ENCODE measurements at places on chromosomes 11 and 22.
A peak's percentile ranks its signal among the peaks of the same experiment; 100 is the strongest.

DNA sequence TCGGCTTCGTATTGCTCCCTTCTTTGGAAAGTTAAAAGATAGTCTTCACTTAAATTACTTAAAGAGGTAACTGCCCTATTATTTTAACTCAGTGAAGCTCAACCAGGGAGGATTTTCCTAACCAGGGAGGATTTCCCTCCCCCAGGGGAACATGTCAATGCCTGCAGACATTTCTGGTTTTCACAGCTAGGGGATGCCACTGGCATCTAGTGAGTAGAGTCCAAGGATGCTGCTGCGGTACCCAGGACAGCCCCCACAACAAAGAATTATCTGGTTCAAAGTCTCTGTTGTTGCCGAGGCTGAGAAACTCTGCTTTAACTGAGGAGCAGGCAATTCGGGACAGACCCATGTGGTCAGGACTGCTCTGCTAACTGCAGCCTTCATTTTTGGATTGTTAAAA is 82.2 kb downstream of the DEPDC5 start:
- no peak for DNase-seq

GRCh38 chr11:126919147-126919823 is 81.3 kb downstream of the KIRREL3 start:
- DNase-seq = no peak

DNA sequence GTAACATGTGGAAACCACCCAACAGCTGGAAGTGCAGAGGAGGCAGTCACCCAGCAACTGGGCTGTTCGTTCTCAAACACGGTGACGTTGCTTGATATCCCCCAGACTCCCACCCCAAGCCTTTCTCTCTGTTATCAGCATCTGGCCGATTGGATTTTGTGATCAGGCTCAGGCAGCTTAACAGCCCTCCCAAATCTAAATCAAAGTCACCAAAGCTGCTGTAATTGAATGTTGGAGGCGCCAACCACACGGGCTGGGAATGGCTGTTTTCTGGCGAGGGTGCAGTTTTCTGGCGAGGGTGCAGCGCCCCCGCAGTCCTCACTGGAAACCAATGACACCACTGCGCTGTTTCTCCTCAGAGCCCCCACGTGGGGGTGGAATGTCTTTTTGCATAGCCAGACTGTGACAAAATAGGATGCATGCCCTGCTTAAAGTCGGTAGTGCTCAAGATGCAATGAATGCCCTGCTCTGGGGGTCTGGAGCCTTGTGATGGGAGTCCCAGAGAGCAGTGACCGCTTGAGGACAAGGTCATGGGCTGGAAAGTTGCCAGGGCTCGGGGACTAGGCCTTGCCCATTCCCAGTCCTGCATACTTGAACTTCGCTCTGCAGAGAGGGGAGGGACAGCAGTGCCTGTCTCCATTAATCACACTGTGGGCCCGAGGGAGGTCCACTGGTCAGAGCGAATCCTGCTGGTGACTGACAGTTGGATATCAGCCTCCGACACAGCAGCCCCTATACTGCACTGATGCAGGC is 105.3 kb downstream of the MORC2 start:
- no peak for DNase-seq

DNA sequence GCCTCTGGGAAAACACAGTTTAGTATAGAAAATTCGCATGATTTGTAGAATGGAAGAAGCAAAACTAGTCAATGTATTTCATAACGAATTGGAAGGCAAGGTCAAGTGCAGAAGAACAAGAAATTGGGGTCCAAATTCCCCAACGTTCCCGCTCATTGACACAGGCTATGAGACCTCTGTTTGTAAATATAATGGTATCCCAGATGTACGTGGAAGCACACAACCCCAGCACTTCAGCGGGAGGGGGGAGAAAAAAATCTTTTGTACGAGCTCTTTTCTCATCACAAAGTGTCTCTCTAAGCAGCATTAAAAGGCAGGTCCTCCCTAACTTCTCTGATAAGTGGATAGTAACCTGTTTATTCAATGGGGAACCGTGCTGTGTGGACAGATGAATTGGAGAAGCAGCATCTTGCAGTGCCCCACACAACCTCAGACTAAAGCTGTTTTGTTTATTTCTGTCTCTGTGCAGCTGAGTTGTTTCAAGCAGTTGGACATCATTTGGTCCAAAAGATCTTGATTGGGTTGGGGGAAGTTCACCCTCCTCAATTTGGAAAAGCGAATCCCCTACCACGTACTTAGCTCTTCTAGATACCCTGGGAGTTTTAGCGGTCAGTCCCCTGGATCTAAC is 1.1 kb upstream of the GAB2 start:
- DNase-seq = no peak

DNA sequence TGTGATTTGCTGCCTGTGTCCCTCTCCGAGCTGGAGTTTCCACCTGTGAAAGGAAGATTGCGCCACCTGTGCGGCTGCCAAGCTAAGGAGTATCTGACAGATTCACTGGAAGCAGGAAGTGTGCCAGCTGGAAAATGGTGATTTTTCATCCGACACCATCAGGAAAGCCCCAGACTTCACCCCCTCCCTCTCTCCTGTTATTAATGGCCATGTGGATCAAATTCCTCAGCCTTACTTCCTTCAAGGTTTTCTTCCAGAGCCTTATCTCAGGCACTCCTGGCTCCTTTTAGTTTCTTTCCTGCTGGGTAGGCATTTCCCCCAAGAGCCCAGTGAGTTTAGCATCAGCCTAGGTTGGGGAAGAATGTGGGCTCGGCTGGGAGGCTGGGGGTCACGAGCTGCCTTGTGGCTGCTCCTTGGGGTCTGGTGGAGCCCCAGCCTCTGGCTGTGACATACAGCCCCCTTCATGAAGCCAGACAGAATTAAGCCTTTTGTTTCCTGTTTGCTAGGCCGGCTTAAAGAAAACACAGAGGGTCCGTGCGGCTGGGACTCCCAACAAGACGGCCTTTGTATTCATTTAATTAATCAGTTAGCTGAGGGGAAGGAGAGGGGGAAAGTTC is 37.1 kb downstream of the PKNOX2 start:
- DNase-seq = peak; percentile 74

DNA sequence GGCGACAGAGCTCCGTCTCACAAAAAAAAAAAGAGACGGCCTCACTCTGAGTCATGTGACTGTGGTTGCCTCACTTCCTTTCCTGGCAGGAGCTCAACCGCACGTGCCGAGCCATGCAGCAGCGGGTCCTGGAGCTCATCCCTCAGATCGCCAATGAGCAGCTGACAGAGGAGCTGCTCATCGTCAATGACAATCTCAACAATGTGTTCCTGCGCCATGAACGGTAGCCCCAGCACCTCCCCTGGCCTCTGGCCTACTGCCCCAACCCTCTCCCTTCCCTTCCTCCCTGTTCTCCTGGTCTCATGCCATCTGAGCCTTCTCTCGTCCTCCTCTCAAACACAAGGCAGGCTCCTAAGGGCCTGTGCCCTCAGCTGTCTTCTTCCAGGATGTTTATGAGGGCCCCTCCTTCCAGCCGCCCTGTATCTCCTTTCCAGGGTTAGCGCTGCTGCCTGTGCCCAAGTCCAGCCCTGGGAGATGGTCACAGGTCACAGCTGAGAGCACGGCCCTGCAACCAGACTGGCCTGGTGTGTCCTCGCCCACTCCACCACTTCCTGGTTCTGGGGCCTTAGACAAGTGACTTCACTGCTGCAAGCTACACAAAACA is 30.7 kb downstream of the TOM1 start:
- DNase-seq = no peak

- no peak for DNase-seq
These were observed 44.2 kb upstream of the WEE1 start for GRCh38 chr11:9529334-9529650.

GRCh38 chr11:61724437-61724836 is 28.0 kb upstream of the MYRF start:
- no peak for DNase-seq

DNA sequence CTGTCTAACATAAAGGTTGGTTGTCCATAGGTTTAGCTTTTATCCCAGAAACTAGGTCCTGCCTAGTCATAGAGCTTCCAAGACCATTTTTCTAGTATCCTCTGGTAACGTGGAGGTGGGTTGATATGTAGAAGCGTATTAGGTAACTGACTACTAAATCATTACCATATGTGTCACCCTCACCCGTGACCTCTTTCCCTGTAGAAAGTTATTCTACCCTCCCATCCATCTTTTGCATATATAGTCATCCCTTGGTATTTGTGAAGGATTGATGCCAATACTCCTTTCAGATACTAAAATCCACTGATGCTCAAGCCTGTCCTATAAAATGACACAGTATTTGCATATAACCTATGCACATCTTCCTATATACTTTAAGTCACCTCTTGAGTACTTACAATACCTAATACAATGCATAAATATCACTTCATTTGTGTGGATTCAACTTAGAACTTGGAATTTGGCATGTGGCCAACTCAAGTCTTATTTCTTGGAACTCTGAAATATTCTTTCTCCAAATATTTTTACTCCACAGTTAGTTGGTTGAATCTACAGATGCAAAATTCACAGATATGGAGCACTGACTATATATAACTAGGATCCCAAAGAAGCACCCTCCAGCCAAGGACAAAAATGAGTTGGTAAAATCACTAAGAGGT is 497.0 kb upstream of the TENM4 start:
- DNase-seq = peak; percentile 75

DNA sequence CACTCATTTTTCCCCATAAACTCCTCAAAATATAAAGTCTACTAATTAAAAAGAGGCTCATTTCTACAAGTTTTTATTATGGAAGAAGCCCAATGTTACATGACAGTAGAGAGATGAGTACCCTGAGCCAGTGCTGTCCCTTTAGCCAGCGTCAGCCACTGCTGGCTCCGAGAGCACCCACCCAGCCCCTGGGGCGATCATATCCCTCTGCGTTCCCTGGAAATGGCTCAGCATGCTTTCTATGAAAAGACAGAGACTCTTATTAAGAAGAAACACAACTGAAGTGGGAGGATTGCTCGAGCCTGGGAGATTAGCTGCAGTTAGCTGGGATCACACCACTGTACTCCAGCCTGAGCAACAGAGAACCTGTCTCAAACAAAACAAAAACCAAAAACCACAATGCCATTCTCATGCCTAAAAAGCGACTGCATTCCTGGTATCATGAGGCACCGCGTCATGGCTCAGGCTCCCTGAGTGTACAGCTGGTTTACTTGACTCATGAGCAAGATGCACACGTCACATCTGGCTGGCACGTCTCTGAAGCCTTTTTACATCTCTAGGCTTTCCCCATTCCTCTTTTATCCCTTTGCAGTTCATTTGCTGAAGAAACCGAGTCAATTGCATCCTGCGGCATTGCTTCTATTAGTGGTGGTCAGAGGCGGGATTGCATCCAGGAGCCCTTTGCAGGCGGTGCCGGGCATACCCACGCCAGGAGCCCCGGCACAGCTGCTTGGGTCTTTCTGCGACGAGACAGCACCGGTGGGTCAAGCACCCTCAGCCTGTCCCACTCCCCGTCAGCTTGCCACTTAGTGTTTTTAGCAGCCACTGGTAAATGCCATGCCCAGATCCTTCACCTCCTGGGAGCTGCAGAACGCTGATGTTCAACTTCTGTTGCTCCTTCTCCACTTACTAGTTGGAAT is 119.9 kb downstream of the CTTN start:
- DNase-seq = peak; percentile 15

- DNase-seq = peak; percentile 83
These were observed 67.9 kb downstream of the YAP1 start for GRCh38 chr11:102177974-102178631.

GRCh38 chr22:37316875-37317371 is 34.6 kb downstream of the CYTH4 start:
- peak; percentile 66 for DNase-seq

DNA sequence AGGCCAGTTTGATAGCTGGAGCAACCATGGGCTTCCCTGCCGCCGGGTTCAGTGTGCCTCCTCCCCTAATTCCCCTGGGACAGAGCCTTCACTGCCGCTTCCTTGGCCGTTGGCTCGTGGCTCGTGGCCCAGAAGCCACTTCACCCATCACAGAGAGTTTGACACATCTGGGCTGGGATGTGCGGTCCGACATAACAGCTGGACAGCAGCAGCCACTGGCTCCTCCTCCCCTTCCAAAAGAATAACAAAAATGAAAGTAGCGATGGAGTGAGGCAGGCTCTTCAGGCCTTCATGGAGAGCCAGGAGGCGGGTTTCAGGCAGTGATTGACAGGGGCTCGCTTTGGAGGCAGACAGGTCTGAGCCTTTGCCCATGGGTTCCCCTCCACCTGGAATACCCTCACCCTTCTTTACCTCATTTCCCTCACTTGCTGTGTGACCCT is 8.2 kb downstream of the CREB3L1 start:
- DNase-seq = no peak

- no peak for DNase-seq
These were observed 5.5 kb downstream of the HRAS start for GRCh38 chr11:529728-530411.

- no peak for DNase-seq
These were observed 56.9 kb downstream of the ABTB2 start for GRCh38 chr11:34300926-34301295.

GRCh38 chr11:86370922-86371594 is 3.6 kb upstream of the CCDC81 start:
- DNase-seq = peak; percentile 54

DNA sequence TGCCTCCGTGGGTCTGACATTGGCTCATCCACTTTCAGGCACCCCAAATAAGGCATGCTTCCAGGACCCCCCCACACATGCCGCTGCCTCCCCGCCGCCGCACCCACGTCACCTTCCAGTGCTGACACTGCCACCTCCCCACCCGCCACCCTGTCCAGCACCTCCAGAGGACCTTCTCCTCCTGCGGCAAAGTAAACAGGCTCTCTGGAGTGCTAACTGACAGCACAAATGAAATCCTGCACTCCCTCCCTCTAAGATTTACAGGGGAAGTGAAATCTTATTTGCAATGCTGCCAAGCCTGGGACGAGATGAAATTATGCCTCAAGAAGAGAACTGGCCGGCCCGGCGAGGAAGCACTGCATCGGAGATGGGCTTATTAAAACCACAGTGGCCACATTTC is 35.3 kb downstream of the MACROD1 start:
- no peak for DNase-seq

DNA sequence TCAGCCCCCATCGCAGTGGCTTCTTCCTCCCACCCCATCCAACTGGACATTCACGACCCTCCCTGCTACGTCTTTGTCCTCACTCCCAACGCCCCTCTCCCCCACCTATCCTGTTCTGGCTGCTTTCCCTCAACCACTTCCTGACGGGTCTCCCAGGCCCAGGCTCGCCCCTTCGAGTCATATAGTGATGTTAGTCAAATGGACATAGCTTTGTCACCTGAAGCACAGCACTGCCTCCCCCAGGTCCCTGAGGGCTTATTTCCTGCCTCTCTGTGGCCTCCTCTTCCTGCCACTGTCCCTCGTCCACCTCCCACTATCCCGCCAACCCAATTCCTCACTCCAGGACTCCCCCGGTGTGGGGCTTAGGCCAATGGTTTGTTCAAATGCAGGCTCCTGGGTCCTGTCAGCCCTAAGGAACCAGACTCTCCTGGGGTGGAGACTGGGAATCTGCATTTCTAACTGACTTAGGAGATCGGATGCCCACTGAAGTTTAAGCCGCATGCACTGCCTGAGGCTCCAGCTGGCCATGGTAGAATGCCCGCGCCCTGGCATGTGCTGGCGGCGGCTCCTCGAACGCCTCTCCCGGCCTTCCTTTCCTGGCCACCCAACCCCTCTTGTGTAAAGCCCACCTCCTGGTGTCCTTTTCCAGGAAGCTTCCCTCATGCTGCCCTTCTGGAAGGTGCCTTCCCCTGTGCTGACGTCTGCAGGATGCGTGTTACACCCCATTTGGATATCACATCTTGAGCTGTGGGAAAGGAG is 18.3 kb downstream of the SUN2 start:
- DNase-seq = no peak
